ENCODE measurements at places on chromosomes 16 and 17. TPM values are rescaled to one million over a fixed set of nuclear protein-coding genes. Genes with fewer than 3 reads are reported as not detected.

- DNase-seq, result no peak
Measured at GRCh38 chr17:8052256-8053252, 13.7 kb downstream of the ALOX15B start.

DNA sequence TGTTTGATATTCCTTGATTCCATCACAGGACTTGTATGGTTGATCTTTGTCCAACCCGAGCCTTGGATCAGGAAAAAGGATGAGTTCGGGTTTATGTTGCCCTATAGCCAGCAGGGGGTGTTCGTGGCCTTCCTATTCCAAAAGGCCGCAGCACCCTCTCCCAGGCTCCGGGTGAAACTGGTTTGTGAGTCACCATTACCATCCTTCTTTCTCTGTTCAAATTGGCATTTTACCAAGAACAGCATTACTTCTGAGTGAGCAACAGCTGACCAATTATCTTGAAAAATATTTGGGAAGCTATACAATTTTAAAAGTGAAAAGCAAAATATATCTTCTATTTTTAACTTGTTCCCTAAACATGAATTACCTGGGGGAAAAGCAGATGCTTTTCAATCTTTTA, 24.3 kb upstream of the KRT20 start:
- peak; percentile 98 for DNase-seq

GRCh38 chr17:80176757-80177156, 6.9 kb downstream of the CARD14 start:
- no peak for DNase-seq

The CHD3 gene
- total RNA-seq, result 78.1 TPM

The HSPB9 gene
- not detected for total RNA-seq

Measured in IMR-90 (cell line).